ENCODE measurements at places on chromosomes 7 and 10.

DNA sequence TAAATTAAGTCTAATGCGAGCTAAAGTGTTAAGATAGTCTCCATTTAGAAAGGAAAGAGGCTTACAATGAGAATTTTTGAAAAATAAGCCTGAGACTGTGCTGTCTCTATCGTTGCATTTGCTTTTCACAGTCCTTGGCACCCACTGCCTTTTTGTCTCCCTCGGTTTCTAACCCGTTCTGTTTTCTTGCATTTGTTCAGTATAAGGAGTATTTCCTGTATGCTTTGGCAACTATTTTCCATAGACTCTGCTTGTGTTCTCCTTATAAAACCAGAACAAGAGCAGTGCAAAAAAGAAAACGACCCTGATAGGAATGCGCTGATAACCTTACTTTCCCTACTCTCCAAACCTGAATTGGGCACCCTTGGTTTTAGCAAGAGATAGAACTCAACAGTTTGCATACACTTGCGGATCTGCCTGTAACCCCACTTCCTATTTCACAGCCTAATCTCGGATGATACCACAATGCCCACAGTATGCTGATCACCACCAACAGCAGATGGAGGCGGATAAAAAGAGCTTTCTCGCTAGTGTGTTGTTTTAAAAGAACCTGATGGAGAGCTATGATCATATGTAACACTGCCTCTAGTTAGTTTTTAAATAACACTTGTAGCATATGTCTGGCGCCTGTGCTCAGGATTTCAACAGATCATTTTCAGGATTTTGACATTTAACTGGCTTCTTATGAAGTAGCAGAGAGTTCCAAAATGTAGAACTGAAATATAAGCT, 1.6 kb upstream of the ARHGAP12 start:
- DNase-seq = peak; percentile 24

DNA sequence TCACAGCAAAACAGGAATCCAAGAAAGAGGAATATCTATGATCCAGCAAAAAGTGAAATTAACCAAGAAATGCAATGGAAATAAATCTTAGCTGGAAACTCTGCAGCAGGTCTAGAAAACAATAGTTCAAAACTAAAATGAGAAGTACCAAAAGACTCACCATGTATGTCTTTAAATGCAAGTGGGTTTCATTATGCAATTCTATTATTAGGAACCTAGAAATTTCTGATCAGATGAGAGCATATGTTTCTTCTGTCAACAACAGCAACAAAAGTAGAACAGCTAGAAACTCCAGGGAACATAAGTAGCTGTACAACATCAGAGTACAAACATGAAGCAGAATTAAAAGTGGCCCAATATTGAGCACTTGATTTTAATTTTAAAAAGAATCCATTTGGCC, 304.0 kb downstream of the ARHGAP12 start:
- DNase-seq = no peak

- no peak for DNase-seq
These were observed 167.2 kb downstream of the CDC14C start for GRCh38 chr7:49091519-49091918.

DNA sequence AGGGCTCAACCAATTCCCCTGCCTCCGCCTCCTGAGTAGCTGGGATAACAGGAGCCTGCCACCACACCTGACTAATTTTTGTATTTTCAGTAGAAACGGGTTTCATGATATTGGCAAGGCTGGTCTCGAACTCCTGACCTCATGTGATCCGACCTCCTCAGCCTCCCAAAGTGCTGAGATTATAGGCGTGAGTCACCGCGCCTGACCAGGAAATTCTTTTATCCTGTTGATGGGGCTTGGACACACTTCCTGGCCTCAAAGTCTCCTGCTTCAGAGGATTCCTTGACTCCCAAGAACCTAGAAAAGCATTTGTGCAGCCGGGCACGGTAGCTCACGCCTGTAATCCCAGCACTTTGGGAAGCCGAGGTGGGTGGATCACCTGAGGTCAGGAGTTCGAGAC, 16.2 kb downstream of the ZNF425 start:
- no peak for DNase-seq

- DNase-seq = no peak
These were observed 136.1 kb upstream of the CDK6 start for GRCh38 chr7:92972441-92972840.

GRCh38 chr7:12210179-12211053, 678 bp upstream of the TMEM106B start:
- DNase-seq = no peak

DNA sequence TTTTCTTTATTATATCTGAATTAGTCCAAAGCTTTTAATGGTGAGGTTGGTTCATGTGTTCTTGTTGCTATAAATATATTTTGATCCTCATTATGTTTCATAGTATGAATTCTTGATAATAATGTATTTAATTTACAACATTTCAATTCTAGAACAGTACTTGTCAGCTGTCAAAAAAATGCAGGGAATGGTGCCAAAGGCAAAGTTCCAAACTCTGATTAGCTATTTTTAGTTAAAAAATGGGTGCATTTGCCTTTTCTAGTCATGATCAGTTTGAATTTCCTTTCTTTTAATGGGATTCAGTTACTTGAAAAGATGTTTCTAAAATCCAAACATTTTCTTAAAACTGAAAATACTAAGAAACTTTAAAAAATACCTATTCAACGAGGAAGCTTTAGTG, 49.6 kb downstream of the ANKIB1 start:
- DNase-seq = no peak

GRCh38 chr10:71795248-71795647, 21.9 kb upstream of the VSIR start:
- no peak for DNase-seq

DNA sequence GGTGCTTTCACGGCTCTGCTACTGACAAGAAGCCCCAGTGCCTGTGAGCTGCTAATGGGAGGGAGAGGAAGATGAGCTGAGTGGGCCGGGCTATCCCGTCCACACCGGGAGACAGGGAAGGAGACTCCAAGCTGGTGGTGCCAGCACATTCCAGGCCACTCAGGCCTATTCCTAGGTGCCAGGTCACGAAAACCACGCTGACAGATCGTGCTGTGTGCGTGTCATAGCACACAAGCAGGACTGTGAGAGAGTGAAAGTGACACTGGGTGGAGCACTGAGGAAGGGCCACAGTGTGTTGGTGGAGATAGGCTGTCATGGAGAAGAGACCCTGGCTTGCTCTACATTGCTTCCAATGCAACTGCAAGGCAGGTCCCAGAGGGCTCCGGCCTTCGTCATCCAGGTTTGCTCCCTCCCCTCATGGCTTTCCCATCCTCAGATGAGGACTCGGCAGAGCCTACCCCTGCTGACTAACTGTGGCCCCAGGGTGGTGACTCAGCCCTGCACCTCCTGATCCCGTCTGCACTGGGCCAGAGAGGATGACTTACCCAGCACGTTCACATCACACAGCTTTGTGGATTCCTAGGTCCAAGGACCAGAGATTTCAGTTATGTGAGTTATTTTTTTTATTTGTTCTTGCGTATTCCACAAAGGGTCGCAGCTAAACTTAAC, 167.3 kb downstream of the EGFR start:
- DNase-seq = no peak

DNA sequence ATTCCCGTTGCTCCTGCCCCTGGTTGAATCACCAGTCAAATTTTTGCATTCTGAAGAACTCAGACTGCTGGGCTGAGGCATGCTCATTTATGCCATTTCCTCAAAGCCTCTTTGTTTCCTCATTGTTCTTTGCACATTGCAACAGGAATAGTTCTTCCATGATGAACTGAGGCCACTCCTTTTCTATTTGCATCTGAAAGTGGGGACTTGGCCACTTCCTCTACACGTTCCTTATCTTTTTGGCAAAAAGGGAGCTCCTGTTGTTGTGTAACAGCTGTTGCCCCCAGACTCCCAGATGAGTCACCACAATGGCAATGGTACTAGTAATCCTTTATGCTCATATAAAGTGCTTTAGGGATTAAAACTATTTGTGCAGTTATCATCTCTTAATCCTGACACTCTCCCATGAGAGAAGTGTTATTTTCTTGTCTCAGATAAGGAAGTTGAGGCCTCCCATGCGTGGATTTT, 20.1 kb upstream of the ITPRID1 start:
- DNase-seq = no peak

DNA sequence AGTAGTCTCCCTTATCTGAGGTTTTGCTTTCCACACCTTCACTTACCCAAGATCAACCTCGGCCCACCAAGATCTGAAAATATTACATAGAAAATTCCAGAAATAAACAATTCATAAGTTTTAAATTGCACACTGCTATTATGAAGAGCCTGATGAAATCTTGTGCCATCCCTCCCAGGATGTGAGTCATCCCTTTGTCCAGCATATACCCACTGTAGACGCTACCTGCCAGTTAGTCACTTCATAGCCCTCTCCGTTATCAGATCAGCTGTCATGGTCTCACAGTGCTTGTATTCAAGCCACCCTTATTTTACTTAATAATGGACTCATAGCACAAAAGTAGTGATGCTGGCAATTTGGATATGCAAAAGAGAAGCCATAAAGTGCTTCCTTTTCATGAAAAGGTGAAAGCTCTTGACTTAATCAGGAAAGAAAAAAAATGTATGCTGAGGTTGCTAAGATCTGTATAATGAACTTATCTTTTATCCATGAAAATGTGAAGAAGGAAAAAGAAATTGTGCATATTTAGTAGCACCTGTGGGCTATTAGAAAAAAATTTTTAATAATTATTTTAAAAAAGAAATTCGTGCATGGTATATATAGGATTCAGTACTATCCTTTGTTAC, 9.8 kb upstream of the MRPS16 start:
- no peak for DNase-seq

DNA sequence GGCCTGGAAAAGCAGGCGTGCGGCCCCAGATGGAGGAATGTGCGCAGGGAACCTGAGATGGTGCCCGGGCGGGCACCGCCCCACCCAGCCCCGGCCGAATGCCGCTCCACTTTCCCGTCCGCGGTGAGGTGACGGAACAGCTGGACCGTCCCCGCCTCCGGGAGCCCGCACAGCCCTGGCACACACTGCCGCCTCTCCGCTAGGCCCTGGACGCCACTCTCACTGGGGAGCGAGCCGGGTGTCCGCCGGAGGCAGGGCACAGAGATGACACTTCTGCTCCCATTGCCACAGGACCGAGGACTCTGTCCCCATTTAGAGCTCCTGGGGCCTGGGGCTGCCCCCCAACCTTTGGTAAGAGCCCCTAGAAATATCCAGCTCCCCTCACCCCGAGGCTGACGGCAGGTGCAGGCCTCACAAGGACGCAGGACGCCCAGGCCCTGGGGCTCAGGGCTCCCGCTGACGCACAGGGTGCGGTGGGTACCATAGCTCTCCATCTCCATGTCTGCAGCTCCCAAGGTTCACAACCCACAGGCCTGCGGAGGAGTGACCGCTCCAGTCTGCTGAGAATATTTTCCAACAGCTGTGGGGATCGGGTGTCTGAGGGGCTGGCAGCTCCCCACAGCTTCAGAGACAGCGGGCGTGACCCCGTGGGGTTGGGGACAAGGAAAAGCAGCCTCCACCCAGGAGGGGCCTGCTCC, 52.2 kb upstream of the PDGFA start:
- DNase-seq = no peak

DNA sequence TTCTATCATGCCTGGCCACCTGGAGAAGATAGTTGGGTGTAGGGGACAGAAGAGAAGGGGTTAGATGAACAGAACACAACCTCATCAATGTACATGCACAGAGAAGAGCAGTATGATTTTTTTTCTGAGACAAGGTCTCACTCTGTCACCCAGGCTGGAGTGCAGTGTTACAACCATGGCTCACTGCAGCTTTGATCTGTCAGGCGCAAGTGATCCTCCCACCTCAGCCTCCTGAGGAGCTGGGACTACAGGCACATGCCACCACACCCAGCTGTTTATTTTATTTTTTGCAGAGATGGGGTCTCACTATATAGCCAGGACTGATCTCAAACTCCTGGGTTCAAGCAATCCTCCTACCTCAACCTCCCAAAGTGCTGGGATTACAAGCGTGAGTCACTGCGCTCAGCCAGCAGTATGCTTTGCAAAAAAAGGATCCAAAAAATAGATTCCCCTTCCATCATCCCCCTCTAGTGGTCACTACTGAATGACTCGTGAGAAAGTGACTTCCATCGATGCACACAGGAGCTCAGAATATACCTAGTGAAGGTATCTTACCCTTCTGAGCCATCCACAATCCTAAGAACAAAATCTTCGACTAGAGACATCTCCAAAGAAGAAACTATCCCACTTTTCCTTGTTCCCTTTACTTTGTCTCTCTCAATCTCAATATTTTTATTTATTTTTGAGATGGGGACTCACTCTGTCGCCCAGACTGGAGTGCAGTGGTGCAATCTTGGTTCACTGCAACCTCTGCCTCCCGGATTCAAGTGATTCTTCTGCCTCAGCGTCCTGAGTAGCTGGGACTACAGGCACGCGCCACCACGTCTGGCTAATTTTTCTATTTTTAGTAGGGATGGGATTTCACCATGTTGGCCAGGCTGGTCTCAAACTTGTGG, 21.0 kb downstream of the ZCWPW1 start:
- no peak for DNase-seq

GRCh38 chr10:131901181-131901829, 497 bp downstream of the PPP2R2D start:
- peak; percentile 77 for DNase-seq

DNA sequence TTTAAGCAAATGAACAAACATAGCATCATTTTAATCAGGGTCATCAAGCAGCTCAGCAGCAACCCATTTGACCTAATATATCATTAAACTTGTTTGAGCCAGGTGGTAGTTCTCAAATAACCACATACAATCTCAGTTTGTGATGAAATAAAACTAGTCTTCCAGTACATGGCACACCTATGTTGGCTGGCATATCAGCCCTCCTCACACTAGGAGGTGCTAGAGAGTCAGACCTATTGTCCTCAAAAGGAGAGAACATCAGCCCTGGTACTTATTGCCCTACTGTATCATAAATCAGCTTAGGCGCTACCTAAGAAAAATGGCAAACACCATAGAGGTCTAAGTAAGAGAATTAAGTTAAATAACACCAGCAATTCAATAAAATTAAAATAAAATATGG, 81.7 kb downstream of the CABCOCO1 start:
- DNase-seq = no peak

- DNase-seq = no peak
These were observed 81.9 kb upstream of the C1GALT1 start for GRCh38 chr7:7100432-7100849.

GRCh38 chr7:121138262-121138933, 149.9 kb downstream of the CPED1 start:
- DNase-seq = peak; percentile 60

GRCh38 chr10:100229819-100230422, 525 bp upstream of the CHUK start:
- DNase-seq = no peak

GRCh38 chr10:31921031-31921430, 7.6 kb downstream of the ARHGAP12 start:
- DNase-seq = peak; percentile 24

Measured in GM06990 (cell line).